ENCODE measurements at places on chromosomes 1 and 21.

DNA sequence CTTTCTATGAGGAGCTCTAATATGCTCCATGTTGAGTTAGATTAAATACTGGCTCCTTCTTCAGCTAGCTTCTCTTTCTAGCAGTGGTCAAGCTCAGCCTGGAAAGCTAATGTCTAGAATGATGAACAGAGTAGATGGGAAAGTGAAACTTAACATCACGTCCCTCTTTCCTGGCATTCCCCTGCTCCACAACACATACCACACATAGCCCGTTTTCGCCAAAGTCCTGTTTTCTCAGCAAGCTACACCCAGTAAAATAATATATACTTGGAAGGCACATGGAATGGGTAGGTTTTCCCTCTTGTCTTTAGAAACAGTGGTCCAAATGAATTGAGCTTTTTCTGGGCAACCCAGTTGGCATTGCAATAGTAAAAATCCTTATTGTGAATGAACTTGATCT, 3.8 kb downstream of the KRTAP27-1 start:
- no peak for DNase-seq

- no peak for DNase-seq
Measured at GRCh38 chr1:156748670-156749418, 2.6 kb downstream of the HDGF start.

DNA sequence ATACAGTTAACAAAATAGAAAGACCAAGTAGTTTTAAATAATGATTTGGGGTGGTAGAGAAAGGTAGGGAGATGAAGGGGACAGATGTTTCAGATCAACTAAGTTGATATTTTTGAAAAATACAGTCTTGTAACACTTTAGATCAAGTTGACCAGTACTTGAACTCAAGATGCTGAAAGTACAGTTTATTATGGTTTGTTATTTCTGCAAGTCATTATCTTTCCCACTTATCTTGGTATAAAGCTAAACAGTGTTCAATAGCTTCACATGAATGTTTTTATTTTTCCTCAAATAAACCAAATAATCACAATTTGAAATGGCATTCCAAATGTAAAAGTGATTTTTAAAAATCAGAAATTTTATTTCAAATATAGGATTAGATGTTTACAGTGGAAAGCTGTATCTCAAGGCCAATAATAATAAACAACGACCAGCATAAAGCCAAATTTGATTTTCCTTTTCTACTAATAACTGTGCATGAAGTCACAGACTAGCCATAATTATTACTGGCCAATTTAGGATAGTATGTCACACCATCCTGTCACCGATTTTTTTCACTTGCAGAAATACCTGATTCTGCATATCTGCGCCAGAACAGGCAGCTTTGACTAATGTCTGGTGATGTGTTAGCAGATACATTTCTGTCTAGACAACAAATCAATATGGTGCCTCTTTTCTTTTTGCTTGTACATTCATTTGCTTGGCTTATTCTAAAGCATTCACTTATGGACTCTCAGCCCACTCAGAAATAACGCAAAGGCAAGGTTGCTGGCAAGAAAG, 320.2 kb downstream of the TM2D1 start:
- DNase-seq, result no peak

- DNase-seq, result no peak
Measured at GRCh38 chr1:64944913-64945312, 21.4 kb downstream of the JAK1 start.

- DNase-seq, result no peak
Measured at GRCh38 chr1:223250632-223251015, 107.6 kb upstream of the TLR5 start.

DNA sequence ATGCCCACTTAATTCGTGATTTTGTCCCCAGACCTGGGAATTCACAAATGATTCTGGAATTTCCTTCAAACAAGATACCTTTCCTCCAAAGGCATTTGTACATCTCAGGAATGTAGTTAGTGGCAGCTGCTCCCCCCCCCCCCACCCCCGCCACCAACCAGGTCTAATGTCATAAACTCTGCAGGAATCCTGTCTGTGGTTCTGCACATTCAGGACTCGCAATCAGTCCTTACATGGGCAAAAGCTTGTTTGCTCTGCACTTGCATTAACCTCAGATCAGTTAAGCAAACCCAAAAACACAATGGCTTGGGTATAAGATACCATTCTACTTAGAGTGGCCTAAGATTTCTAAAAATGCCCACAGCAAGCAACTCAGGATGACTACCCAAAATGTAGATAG, 143.8 kb downstream of the TGFB2 start:
- no peak for DNase-seq

GRCh38 chr1:24286246-24287010, 32.7 kb upstream of the GRHL3 start:
- no peak for DNase-seq

DNA sequence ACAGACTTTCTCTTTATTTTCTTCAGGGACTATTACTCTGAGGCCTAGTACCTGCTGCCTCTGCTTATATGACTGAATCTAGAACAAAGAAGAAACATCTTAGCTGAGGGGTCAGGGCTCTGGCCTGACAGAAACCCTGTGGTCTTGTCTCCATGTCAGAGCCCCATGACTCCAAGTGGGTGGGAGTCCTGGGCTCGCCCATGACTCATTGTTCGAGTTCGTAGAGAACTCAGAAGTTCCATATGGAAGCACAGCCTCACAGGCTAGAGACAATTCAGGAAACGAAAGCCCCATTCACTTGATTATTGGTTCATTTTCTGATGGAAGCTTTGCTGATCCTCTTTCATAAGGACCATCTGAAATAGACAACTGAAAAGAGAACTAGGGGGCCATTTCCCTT, 73.2 kb downstream of the CD58 start:
- DNase-seq, result no peak

DNA sequence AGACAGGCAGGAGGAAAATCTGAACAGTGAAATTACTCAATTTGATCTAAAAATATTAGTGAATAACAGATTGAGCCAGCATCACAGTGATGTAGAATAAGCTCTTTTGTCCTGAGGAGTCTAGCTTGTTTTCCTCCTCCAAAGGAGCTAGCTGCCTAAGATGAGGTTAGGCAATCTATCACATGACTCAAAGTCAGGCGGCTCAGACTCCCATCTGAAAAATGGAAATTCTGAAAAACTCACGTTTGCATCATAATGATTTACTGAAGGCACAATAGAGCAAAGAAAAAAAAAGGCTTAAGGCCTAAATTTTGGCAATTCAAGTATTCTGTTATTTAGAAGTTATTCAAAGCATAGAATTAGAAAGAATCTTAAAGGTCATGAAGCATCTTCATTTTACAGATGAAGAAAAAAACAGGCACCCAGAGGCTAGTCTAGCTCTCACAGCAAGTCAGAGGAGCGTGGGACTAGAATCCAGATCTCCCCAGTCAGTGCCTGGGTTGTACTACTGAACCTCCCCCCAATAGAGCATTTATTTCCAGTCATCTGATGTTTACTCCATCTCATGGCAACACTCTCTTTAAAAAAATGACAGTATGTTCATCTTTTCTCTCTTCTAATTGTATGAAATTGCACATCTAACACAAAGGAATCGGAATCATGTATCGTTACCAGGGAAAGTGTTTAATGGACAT, 62.5 kb upstream of the ATF3 start:
- no peak for DNase-seq

- DNase-seq, result no peak
Measured at GRCh38 chr1:69459244-69459643, 108.5 kb upstream of the LRRC7 start.

DNA sequence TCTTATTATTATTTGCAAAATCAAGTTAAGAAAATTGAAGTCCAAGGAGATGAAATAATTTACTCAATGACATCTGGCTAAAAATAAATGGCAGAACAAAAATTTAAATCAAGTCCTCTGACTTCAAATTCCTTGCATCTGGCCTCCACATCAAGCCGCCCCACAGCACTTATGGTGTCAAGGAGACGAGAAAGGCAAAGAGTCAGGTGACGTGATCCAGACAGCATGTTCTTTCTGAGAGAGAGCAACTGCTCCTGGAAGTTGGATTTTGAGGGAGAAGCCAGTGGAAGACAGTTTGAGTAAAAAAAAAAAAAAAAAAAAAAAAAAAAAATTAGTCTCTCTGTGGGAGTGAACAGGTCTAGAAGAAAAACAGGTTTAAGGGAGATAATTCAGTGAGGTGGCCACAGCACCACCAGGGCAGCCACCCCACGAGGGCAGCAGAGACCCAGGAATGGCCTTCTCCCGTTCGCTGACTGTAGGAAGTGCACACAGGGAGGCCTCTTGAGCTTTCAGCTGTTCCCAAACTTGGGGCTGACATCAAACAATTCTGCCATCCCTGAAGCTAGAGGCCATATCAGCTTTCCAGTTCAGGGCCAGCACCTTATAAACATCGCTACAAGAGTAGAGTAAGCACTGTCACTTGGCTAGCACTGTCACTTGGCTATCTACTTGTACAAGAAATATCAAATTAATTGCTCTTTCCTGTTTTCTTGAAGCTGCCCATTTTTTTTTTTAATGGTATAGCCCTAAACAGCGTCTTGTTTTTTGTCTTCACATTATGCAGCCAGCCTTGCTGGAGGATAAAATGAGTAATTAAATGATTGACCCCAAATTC, 7.8 kb downstream of the C1orf162 start:
- DNase-seq, result peak; percentile 46

GRCh38 chr1:92503926-92504285, 17.2 kb upstream of the GFI1 start:
- no peak for DNase-seq

- no peak for DNase-seq
Measured at GRCh38 chr1:168466092-168466713, 77.6 kb downstream of the XCL2 start.

DNA sequence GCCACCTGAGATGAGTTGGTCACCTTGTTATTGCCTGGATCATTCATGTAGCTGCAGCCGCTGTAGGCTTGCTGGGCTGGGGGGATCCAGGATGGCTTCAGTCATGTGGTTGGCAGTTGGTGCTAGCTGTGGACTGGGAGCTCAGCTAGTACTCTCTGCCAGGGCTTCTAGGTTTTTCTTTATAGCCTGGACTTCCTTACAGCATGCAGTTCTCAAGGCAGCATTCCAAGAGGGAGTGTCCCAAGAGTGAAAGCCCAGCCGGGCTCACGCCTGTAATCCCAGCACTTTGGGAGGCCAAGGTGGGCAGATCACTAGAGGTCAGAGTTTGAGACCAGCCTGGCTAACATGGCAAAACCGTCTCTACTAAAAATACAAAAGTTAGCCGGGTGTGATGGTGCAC, 23.7 kb upstream of the ACTL8 start:
- no peak for DNase-seq

GRCh38 chr21:44006656-44007055, 5.5 kb upstream of the TRAPPC10 start:
- no peak for DNase-seq

GRCh38 chr1:8495928-8496401, 178.1 kb downstream of the SLC45A1 start:
- no peak for DNase-seq

DNA sequence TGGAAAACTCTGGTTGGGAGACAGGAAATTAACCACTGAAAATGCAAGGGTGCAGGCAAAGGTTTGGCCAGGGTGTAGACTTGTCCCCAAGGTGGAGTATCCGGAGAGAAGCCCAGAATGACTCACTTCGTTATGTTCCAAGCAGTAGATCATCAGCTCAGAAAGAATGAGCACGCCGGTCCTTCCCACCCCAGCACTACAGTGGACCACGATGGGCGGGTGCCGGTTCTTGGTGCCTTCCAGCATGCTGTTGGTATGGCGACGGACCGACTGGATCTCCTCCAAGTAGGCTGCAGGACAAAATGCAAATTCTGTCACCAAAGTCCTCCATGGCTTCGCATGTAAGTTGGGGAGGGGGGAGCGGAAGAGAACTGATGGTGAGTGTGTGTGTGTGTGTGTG, 83.4 kb downstream of the SMYD2 start:
- DNase-seq, result no peak

GRCh38 chr1:191320062-191320461, 838.2 kb upstream of the RGS18 start:
- DNase-seq, result no peak

DNA sequence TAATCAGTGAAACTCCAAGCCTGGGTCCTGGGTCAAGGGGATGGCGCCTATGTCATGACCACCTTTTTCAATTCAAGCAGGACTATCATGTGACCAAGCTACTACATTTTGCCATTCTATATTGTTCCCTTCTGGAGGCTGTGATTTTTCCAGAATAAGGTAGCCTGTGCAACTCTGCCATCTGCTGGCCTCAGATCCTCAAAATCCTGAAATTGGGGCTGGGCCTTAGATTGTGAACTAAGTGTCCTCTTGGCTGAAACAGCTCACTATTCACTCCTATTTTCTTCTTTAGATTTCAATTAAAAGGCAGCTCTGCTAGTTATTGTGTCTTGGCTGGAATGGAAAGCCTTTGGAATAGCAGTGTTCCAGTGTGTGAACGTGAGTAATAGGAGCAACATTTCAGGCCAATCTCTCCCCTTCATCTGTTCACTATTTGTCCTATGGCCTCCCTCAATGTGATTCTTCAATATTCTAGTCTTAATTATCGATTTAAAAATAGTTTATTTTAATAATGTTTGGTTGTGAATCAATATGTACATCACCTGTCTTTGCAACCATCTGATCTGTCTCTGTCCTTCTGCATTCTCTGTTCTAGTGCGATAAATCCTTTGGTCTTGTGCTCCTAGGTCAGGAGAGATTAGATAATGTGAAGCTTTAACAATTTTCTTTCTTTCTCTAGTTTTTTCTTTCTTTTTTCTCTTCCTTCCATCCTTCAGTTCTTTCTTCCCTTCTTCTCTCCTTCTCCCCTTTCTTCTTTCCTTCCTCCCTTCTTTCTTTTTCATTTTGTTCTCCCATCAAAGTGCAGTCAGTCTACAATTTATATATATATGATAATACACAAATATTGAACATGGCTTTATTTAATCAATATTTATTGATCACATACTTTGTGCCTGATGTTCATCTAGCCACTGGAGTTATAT, 69.8 kb downstream of the CR1 start:
- DNase-seq, result no peak

DNA sequence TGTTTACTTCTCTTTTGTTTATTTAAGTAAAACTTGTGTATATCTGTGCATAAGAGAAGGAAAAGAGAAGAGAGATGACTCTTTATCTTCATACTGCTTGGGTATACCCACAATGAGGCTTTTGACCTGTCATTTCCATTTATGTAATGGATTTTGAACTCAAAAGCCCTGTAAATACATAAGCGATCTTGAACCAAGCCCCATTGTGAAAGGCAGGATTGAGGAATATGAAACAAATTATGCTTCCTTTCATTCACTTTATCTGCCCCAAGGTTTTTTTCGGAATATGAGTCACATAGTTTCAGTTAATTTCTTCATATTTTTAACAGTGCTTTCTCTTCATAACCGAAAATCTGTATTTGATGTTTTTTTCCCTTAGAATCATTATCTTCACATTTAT, 21.4 kb downstream of the CNST start:
- no peak for DNase-seq

DNA sequence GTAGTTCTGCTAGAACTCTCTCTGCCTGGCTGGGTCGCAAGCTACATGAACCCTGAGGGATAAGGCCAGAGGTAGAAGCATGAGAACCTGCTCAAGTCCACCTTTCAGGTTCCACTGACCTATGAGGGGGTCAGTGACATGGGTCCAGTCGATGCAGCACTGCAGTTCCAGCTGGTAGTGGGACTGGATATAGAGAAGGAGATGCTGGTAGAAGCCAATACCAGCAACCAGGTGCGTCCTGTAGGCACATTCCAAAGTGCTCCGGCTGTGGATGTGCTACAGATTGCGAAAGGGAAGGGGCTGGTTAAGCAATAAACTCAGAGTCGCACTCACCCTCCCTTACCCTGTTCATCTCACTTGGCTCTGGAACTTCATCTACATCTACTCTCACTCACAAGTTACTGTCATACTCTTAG, 5.7 kb downstream of the SMG5 start:
- DNase-seq, result no peak

GRCh38 chr21:14616380-14617039, 70.4 kb upstream of the SAMSN1 start:
- DNase-seq, result no peak

- no peak for DNase-seq
Measured at GRCh38 chr1:186845576-186846210, 16.9 kb downstream of the PLA2G4A start.
